ENCODE measurements at places on chromosomes 2 and 18.

DNA sequence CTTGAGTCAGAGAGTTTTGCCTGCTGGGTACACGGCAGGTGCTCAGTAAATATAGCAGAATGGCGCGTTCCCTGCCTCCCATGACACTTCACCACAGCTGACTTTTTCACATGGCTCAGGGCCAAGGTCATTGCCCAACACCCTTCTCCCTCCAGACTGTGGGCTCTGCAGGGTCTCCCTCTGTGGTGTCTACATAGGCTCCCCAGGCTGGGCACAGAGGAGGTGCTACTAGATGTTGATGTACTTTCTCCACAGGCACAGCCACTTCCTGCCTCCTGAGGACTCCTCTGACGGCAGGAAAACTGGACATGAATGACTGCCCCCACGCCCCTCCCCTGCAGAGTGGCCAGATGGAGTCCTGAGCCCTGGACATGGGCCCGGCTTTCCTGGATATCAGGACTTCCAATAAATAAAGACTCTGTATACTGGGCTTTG, 4.2 kb downstream of the CHCHD5 start:
- peak; percentile 60 for DNase-seq

DNA sequence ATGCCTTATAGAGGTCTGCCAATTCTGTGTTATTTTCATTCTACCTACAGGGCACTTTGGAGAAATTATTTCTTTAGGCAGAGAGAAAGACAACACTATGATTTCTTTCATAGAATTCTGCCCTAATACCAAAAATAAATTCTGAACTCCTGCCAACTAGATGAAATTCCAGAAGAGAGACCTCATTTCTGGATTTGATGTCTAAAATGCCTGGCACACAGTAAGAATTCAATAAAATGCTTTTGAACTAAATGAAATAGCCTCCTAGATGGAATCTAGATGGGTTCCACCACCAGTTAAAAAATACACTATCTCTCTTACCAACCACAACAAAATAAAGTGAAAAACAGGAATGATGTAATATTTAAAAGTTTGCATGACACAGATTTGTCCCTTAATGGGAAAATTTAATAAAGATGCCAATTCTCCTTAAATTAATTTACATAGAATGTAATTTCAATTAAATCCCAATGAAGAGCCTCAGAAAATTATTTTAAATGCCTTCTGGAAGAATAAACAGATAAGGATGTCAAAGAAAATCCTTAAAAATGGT, 75.0 kb downstream of the OSBPL1A start:
- DNase-seq, result peak; percentile 62

- no peak for DNase-seq
Measured at GRCh38 chr2:64939332-64939917, 49.8 kb upstream of the SLC1A4 start.

- no peak for DNase-seq
Measured at GRCh38 chr2:151246152-151246551, 15.5 kb downstream of the RBM43 start.

- DNase-seq, result peak; percentile 91
Measured at GRCh38 chr2:231069379-231070054, 12.8 kb downstream of the PSMD1 start.

GRCh38 chr2:53768242-53768542, 588 bp downstream of the CHAC2 start:
- no peak for DNase-seq

- no peak for DNase-seq
Measured at GRCh38 chr18:48203288-48203945, 205.8 kb downstream of the ZBTB7C start.

DNA sequence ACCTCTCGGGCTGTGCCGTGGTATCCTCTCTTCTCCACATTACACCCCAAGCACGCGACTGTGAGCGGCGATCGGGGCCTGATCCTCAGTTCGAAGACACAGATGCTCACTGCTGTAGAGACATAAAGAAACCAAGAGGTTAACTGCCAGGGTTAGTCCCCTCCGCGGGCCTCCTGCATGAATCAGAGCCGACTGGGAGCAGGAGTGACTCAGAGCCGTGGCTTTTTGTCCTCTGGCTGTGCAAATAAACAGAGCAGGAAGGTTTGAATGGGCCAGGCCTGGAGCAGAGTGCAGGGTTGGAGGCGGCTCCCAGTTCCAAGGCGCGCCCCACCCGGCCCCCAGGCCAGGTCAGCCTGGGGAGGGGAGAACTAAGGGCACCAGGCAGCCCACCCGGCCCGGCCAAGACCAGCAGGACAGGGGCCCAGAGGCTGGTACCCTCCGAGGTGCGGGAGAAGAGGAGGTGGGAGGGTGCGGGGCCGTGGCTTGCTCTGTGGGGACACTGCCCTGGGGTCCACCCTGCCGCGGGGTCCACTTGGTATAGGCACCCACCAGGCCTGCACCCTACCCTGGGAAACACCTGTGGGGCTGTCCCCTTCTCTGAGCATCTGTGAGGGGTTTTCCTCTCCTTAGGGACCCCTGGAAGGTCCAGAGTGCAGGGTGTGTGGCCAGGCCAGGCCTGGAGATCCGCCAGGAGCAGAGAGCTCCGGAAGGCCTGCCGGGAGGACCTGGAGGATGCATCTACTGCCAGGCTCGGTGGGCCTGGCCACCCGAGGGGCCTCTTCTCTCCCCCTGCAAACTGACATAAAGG, 16.5 kb downstream of the TWIST2 start:
- DNase-seq, result peak; percentile 98

DNA sequence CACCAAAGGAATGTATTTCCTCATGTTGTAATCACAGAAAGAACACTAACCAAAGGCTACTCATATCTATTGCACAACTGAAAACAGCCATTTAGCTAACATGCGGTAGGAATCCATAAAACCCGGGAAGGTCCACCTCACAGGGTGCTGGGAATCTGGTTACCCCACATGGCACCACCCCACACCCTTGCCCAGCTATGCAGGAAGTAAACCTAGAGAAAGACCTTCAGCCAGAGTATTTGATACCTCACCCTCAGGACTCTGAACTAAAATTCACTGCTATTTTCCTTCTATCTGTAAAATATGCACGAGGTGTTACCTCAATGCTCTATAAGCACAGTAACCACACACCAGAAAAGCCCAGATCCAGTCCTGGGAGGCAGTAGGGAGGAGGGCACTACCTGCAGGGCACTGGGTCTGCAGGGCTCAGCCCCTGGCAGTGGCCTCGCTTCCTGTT, 45.8 kb downstream of the PTPN2 start:
- DNase-seq, result peak; percentile 91

DNA sequence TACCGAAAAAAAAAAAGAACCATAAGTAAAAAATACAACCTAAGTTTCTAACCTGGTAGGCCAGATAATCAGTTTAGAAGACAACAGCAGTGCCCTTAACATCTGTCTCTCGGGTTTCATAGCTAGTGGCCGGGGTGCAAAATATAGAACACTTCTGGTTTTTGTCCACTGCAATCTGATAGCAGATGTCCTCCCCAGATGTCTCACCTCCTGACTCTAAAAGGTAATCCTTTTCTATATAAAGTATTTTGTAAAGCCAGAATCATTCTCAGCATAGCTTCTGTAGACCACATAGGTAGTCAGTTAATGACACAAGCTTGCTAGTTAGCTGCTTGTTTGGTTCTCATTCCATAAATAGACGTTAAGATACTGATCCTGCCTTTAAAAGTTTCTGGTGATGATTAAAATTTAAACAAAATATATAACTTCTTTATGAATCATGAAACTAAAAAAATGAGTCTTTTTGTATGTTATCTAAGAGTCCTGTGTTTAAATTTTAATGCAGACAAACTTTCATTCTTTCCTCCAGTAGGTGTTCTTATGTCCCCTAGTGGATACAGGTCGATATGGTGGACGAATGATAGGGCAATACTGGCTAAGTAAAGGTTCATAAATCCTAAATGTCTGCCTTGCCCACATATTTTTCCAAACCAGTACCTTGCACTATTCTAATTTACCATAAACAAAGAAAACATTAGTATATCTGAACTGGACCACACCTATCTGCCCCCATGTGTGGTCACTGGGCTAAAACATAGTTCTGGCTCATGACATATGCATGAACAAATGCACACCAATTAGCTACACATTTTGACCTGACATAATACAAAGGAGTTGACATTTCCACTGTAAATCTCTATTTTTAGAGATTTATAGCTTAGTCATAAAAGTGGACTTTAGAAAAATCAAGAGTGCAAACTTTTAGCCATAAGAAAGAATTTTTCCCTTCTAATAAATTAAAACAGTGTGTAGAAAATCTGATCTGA, 171.0 kb downstream of the SRBD1 start:
- peak; percentile 58 for DNase-seq

GRCh38 chr2:197708331-197708730, 3.2 kb downstream of the MARS2 start:
- DNase-seq, result peak; percentile 75

- no peak for DNase-seq
Measured at GRCh38 chr2:216882876-216883275, 23.0 kb upstream of the TNP1 start.

- DNase-seq, result no peak
Measured at GRCh38 chr2:129813404-129813803, 166.1 kb upstream of the RAB6C start.

DNA sequence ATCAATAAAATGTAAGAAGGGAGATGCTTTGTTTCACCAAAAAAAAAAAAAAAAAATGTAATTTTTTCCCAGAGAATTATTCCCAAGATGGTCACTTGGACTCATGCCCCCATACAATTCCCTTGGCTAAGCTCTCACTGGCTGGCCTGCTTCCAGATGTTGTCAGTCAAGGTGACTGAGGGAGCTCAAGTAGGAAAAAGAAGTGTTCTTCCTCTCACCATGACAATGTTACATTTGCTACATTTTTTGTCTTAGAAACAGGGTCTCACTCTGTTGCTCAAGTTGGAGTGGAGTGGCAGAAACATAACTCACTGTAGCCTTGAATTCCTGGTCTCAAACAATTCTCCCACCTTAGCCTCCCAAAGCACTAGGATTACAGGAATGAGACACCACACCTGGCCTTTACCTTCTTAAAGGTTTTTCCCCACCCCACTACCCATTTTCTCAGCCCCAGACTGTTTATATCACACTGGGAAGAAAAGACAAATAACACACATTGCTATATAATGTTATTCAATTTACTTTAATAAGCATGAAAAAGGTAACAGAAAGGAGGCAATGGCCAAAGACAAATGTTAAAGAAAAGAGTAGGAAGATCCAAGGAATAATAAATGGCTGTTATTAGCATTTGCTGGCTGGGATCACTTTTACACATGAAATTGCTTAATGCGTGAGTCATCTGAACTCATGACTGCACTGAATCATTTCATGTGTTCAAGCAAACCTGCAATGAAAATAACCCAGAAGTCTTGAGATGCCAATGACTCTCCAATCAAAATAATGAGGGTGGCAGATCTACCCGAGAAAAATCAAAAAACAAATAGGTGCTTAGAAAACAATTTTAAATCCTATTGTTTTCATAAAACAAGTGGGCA, 45.2 kb downstream of the ACVR1 start:
- peak; percentile 97 for DNase-seq

DNA sequence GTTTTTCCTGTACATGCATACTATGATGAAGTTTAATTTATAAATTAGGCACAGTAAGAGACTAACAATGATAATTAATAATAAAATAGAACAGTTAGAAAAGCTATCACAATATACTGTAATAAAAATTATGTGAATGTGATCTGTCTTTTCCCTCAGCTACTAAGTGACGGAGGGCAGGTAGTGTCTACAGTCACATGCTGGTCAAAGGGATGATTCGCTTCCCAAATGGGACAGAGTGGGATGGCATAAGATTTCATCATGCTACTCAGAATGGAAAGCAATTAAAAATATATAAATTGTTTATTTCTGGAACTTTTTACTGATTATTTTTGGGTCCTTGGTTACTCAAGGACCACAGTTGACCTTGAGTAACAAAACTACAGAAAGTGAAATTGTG, 71.5 kb downstream of the DAW1 start:
- DNase-seq, result peak; percentile 5

DNA sequence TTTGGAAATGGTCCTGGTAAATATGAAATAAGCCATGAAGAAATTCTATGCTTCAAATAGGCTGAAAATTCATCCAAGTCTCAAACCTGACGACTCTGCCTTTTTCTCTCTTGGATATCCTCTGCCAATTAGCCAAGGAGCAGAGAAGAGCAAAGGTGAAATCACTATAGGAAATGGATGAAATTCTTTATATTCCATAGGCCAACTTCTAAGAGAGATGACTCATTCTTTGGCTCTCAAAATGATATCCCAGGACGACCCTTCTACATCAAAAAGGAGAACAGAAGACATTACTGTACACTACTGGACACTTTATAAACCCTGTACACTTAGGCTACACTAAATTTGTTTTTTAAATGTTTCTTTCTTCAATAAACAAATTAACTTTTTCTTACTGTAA, 22.7 kb downstream of the PDE1A start:
- DNase-seq, result peak; percentile 84

DNA sequence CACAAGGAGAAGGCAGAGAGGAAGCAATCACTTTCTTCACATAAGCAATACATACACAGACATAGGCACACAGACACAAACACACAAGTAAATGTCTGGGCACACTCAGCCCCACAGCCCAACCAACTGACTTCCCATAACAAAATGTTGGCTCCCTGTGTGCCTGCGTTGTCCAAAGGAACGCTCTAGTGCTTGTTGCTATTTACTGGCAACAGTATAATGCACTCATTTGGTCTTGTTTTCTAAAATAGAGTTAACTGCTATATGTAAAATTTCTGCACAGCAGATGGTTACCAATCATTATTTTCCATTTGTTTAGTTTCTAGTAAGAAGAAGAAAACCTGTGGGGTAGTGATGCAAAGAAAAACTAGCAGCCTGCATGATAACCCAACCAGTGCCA, 16.5 kb downstream of the FIGN start:
- no peak for DNase-seq

DNA sequence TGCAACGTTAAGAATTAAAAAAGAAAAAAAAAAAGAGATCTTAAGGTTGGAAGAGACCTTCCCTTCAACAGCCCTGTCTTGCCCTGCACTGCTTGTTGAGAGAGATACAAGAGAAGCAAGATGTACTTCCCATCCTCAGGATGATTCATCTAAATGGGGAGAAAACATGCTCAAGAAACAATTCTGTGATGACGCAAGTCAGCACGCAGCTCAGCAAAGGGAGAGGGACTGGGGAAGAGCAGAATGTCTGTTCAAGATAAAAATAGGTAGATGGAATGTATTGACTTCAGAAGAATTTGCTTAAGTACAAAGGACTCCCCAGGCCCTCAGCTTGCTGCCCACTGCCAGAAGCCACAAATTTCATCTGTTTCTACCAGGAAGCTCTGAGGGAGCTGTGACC, 198.2 kb upstream of the SPRED2 start:
- peak; percentile 98 for DNase-seq

- DNase-seq, result peak; percentile 59
Measured at GRCh38 chr2:78718473-78718872, 307.0 kb upstream of the REG3G start.

DNA sequence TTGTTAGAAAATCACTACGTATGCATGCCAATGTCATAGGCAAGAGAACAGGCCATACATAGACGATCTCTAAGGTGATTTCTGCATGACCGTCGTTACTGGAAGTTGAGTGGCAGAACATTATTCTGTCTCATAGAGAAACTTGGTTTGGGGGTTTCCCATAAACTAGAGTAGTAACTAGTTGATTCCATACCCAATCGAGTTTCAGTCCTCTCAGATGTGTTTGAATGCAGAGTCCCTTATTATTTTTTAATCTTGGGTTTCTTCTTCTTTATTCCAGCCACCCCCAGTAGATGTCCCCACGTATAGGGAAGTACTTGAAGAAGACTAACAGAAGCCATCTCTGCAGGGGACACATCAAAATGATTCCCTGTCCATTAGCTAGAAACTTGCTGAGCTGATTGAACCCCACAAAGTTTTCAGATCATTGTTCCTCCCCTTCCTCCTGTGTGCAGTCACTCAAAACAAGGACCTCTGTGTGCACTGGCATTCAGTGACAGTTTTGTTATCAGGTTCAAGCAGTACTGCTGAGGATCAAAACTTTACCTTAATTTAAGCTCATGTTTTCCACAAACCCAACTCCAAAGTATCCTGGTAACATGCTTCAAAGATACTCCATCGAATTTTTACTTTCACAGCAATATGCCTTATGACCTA, 68.4 kb upstream of the CDCA7 start:
- no peak for DNase-seq

Data from choroid plexus epithelial cell (primary cell).